Urinary bladder (tissue), 4 donors: ENCODE measurements at places on chromosomes 6 and 20. TPM values are rescaled to one million over a fixed set of nuclear protein-coding genes. Genes with fewer than 3 reads are reported as not detected.
A peak's percentile ranks its signal among the peaks of the same experiment; 100 is the strongest.

GRCh38 chr20:14715400-14715799, 378.0 kb upstream of the FLRT3 start:
- no peak for DNase-seq

DNA sequence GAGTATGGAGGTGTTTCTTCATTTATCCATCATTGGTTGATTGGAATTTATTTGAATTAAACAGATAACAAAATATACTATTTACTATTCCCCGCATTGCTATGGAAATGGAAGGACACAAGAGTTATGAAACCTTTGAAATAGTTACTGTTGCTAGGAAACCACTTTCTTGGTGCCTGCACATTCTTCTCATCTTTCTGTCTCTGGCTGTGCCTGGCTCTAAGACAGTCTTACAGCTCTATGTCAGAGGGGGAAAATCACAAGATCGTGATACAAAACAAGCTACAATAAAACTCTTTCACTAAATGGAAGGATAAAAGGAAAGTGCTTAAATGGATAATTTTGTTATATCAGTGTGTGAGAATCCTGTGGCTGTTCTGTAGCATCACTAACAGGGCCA, 453.0 kb downstream of the LMBRD1 start:
- DNase-seq: peak; percentile 14

DNA sequence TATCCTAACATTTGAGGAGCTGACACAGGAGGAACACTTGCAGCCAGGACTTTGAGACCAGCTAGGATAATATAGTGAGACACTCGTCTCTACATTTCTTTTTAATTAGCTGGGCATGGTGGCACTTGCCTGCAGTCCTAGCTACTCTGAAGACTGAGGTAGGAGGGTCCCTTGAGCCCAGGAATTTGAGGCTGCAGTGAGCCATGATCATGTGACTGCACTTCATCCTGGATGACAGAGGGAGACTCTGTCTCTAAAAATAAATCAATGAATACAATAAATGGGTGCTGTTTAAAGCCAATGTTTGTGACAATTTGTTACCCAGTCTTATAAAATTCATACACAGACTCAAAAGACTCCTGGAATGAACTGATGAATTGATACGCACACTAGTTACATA, 1.8 kb upstream of the HLA-G start:
- DNase-seq: no peak

GRCh38 chr6:124297507-124297906, 493.8 kb downstream of the NKAIN2 start:
- no peak for DNase-seq

- DNase-seq: no peak
These were observed 734 bp upstream of the OGFRL1 start for GRCh38 chr6:71287926-71288227.

DNA sequence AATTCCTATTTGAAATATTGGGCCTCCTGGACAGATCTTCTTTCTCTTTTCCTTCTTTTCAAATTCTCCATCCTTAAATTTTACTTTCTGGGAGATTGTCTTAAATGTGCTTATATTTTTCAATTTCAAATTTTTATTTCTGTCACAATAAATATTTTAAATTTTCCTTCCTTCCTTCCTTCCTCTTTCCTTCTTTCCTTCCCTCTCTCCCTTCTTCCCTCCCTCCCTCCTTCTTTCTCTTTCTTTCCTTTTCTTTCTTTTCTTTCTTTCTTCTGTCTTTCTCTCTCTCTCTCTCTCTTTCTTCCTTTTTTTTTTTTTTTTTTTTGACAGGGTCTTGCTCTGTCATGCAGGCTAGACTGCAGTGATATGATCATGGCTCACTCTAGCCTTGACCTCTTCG, 16.7 kb upstream of the PNRC1 start:
- no peak for DNase-seq

GRCh38 chr6:24004659-24005058, 121.4 kb upstream of the NRSN1 start:
- DNase-seq: no peak

- peak; percentile 69 for DNase-seq
These were observed 1.6 kb upstream of the THBD start for GRCh38 chr20:23050847-23051627.

GRCh38 chr20:36116807-36117441, 37.6 kb upstream of the EPB41L1 start:
- DNase-seq: no peak

DNA sequence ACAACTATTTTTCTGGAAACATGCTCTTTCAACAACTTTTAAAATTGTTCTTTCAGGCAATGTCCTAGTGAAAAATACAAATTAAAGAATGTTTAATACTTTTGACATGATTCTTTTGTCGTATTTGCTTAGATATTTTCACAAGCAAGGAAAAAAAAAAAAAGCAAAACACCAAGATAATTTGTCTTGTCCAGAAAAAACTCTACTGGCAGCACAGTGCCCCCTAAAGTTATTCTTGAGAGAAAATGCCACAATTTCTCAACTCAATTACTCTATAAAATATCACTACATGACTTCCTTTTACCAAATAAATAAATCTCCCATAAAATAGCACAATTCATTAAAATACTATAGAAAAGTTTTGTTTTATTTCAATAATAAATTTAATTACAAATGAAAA, 652.5 kb upstream of the EPHA7 start:
- DNase-seq: no peak

DNA sequence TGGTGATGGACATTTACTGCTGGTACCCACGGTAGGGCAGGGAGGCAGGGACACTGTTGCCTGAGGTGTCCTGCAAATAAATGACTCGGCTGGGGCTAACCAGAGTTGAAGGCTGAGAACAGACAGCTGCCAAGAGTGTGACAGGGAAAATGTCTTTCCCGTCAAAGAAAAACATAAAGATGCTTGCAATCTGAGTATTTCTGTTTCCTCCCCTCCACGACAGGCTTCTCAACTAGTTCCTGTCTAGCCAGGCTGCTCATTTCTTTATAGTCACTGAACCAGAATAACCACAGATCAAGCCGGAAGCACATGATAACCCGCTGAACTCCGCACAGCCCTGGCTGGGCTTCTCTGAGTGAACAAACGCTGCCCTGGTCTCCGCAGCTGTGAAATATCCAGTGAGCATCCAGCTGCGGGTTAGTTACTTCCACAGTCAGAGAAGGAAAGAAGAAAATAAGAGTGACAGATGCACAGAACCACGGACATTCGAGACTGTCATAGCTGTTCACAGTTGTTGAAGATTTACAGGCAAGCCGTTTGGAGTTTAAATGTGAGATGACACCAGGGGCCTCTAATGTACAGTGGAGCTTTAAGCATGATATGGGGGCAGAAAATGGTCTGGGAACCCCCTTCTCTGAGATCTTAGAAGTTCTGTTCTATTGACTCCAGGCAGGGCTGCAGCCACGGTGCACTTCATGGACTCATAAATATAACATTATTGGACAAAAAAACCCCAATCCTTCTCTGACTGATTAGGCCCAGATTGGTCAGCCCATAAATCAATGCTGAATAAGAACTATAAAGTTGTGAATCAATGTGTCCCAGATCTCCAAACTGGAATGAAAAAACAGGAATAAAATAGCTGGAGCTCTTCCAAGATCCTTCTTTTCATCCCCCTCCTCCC, 299.9 kb upstream of the SUPT3H start:
- peak; percentile 46 for DNase-seq

DNA sequence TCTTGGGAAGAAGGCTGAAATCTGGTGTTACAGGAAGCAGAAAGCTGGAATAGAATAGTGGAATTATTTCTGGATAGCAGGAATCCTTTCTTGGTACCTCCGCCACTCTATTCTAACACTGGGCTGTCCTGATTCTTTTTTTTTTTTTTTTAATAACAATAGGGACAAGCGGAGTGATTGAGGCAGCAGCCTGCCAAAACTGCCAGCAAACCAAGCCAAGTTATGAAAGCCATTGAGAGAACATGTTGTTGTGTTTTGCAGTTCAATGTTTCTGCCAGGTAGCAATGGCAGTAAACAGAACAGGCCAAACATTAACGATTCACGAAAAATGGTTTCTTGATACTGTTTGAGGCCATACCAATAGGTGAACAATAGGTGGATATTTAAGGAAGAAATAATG, 47.1 kb downstream of the SLC26A8 start:
- no peak for DNase-seq

- DNase-seq: peak; percentile 21
These were observed 792 bp downstream of the SNAP25 start for GRCh38 chr20:10219452-10219791.

DNA sequence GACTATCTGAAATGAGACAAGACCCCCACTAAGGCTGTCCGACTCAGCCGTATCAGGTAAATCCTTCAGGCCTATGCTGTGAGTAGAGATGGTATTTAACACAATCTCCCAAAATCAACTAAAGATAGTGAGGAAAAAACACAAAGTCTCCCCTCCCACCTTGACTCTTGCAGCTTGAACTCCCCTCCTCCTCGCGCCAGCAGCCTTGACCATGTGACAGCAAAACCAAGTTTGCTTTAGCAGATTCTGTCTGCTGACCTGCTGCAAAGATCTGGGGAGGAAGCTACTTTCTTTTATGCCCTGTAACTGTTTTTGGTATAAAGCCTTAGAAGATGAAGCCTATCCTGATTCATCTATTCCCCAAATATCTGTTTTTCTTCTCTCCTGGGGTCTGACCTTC, 509.5 kb downstream of the CDH26 start:
- no peak for DNase-seq

GRCh38 chr20:11204926-11205768, 531.3 kb upstream of the JAG1 start:
- no peak for DNase-seq

DNA sequence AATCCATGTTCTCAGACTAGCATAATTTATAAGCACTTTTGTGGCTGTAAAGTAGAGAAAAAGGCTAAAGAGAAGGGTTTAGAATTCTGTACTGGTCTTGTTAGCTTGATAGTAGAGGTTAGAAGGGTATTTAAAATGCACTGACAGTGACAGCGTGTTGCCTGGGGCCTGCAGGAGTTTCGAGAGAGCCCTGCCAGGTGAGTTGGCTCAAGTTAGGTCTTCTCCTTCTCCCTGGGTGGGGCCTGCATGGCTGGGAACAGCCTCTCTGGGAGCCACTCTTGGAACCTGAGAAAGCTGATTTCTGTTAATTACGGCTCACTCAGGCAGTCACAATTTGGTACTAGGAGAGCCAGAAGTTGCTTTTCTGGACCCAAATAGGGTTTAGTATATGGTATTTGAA, 103.7 kb downstream of the ARID1B start:
- no peak for DNase-seq

TCF21 gene
- 25.6 TPM for polyA plus RNA-seq

BTNL2 gene
- not detected for polyA plus RNA-seq

ZNF311 gene
- polyA plus RNA-seq: 1.3 TPM

CLDN20 gene
- 0.06 TPM for polyA plus RNA-seq

CST7 gene
- 4.5 TPM for polyA plus RNA-seq

ELOVL2 gene
- polyA plus RNA-seq: 4.1 TPM

CALHM4 gene
- not detected for polyA plus RNA-seq

SLC22A23 gene
- 4.9 TPM for polyA plus RNA-seq

HLA-DPA1 gene
- 51.6 TPM for polyA plus RNA-seq
